ENCODE measurements at places on chromosomes 13 and 19. TPM values are rescaled to one million over a fixed set of nuclear protein-coding genes. Genes with fewer than 3 reads are reported as not detected.
A peak's percentile ranks its signal among the peaks of the same experiment; 100 is the strongest.

Gene RTBDN
- total RNA-seq: not detected

Gene SKA3
- not detected for total RNA-seq

Gene DDX49
- 49.7 TPM for total RNA-seq

Gene RAB3A
- total RNA-seq: 31.2 TPM

Gene ALOX5AP
- total RNA-seq: 16.5 TPM

Gene KLK15
- total RNA-seq: not detected

Gene ODAD3
- total RNA-seq: not detected

DNA sequence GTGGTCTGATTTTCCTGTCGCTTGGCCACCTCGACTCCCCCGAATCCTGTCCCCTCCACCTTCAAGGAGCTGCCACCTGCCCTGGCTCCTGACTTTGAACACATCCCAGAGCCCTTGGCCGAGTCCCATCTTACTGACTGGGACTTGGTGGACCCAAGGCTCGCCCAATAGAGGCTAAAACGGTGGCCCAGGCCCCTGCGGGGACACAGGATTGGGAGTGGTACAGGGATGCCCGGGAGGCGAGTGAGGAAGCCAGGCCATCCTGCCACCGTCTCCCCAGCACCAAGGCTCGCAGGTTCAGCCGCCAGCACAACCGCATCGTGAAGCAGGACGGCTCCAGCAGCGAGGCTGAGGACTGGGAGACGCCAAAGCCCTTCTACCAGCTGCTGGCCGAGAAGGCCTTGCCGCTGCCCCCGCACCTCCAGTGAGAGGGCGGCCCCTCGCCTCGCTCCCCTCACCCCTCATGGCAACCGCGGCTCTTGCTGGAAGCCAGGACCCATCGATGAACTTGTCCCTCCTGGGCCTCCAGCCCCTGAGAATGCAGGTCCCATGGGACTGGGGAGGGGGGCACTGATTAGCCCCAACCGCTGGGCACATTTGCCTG lies 5.3 kb downstream of the SIX5 start:
- no peak for DNase-seq

DNA sequence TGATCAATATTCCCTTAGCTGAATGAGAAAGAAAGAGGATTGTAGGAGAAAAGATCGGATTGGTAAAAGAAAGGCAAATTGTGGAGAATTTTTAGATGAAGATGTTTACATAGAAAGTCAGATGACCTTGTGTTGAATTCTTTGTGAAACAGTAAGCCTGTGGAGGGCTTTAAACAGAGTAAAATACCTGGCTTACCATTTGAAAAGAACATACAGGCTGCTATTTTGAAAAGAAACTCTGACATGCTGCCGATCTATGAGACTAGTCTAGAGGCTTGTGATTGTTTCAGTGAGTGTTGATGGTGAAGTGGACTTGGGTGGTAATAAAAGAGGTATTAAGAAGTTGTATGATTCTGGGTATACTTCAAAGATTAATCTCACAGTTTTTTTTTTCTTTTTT lies 938.9 kb upstream of the PRR20A start:
- DNase-seq: no peak

GRCh38 chr19:45507872-45508416 lies 665 bp downstream of the VASP start:
- no peak for DNase-seq

DNA sequence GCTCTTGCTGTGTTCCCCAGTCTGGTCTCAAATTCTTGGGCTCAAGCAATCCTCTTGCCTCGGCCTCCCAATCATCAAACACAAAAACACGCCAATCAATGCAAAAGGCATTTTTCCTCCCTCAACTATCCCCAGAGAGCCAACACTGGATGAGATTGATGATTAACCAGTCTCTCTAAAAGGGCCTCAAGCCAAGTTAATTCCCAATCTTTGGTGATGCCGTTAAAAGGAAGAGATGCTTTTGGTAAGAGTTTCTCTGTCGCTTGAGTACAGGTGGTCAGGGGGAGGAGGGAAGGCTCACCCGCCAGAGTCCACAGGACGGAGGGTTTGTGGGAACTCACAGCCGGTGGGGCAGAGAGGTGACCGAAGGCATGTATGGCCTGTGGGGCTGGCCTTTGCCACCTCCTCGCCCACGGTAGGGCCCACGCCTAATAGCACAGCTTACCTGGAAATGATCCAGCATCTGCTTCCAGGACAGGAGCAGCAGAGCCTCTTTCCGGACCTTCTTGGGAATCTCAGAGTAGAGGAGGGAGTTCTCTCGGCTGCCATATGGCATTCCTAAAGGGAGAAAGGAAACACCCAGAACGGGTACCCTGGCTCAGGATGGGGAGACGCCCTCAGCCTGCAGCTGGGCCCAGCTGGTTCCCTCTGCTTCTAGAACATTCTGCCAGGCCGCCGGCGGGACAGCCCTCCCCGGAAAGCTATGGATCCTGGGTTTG lies 18.1 kb downstream of the DPP9 start:
- no peak for DNase-seq

DNA sequence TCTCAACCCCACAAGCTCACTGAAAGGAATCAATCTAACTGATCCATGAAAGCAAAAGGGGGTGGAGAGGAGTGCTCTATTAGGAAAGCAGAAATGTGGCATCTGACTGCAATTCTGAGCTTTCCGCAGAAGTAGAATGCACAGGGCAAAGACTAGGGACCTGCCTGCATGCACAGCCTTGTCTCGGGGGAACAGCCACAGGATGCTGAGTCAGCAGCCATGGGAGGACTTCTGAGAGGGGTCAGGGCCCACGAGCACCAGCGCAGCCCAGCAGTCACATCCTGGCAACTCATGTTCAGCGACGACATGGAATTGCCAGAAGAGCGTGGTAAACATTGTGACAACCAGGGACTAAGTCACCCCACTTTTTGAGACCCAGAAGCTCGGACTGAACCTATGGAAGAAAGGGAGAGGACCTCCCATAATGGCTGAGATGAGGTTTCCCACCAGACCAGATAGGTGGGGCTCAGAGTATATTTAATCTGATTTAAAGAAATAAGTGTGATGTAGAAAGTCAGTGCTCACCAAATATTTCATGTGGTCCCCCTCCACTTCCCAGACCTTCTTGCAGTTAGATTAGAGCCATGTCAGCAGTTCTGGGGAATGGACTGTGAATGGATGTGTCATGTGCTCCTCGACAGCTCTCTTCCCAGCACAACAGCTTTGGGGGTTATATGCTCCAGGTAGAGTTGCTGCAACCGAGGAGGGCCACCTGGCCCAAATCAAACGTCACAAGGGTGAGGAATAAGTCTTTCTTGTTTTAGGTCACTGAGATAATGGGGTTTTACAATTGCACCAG lies 32.6 kb downstream of the STOML3 start:
- DNase-seq: no peak

DNA sequence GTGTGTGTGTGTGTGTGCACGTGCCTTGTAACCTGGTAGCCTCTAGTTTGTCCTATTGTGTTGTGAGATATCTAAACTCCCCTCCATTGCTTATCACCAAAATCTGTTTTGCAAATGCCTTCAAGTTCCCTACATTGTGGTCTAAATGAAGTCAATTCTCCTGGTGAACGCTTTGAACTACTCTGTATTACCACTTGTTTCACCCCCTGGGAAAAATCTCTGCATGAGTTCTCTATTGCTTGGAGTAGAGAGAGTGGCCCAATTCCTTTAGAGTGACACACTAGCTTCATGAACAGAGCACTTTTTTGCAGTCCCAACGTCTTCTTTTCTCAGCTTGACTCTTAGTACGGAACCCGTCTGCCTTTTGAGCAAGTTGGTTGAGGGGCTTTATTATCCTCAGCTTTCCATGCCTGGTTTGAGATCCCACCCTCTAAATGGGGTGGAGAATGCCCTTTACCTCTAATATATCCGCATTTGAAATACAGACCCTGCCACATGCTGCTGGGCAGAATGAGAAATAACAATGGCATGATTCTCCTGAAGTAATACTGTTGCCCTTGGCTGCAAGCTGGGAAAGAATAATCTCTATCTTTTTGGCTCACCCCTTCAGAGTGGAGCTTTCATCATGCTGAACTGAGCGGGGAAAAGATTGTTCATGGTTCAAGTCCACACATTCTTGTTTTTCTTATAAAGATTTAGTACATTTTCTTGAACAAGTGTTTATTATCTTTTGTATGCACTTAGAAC lies 2545.3 kb downstream of the PCDH9 start:
- no peak for DNase-seq

- no peak for DNase-seq
Measured at GRCh38 chr19:3411636-3412035, 45.3 kb downstream of the NFIC start.

- no peak for DNase-seq
Measured at GRCh38 chr19:28314756-28315155, 898.2 kb downstream of the UQCRFS1 start.

- DNase-seq: no peak
Measured at GRCh38 chr13:41420146-41420545, 37.2 kb upstream of the RGCC start.

DNA sequence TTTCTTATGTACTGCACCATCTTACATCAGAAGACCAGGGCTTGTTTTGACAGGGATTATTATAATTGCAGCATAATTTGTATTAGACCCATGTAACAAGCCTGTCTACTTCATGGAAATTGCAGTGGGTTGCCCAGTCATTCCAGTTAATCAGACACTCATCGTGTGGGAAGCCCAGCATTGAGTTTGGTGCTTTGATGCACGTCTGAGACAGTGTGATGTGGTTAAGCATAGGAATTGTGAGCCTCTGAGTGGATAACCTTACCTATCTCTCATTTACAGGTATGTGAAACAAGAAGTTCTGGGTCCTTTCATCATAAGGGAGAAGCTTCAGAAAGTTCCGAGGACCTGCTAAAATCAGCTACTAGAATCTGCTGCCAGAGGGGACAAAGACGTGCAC lies 12.8 kb downstream of the RGCC start:
- peak; percentile 37 for DNase-seq

Data from CD4-positive, alpha-beta T cell (primary cell).